ENCODE measurements at places on chromosomes 3 and 15.

- DNase-seq: no peak
Measured at GRCh38 chr3:134598763-134599545, 51.9 kb downstream of the KY start.

DNA sequence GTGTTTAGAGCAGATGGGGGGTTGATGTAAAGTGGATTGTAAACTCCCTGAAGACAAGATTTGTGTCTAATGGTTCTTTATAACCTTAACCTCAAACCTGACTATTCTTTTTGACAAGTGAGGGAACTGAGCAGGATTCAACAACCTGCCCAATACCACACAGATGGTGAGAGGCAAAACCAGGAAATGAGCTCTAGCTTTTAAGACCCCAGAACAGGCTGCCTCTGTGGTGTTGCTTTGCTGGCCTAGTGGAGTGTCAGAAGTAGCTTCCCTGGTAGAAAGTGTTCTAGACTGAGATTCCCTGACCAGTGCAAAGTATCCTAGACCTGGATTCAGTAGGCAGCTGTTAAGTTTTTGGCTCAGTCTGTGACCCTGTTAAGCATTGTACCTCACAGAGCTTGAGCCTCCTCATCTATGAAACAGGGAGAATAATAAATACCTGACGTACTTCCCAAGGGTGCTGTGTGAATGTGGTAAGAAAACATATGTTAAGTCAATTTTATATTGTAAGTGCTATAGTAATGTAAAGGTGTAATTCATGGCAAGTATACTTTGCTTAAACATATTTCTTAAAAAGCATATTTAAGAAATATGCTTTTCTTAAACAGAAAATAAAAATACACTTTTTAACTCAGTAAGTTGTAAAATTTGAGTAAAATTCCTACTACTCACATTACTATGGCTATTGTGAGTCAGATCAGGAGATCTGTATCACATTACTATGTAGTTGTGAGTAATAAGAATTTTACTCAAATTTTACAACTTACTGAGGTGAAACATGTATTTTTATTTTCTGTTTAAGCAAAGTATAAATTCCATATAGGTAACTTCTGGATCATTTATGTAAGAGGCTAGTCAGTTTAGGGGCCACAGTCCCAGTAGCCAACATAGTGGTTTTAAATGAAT, 8.8 kb downstream of the GPR87 start:
- DNase-seq: no peak

GRCh38 chr3:129598000-129598381, 8.5 kb downstream of the PLXND1 start:
- DNase-seq: no peak

- no peak for DNase-seq
Measured at GRCh38 chr3:56867671-56868070, 65.9 kb upstream of the ARHGEF3 start.

DNA sequence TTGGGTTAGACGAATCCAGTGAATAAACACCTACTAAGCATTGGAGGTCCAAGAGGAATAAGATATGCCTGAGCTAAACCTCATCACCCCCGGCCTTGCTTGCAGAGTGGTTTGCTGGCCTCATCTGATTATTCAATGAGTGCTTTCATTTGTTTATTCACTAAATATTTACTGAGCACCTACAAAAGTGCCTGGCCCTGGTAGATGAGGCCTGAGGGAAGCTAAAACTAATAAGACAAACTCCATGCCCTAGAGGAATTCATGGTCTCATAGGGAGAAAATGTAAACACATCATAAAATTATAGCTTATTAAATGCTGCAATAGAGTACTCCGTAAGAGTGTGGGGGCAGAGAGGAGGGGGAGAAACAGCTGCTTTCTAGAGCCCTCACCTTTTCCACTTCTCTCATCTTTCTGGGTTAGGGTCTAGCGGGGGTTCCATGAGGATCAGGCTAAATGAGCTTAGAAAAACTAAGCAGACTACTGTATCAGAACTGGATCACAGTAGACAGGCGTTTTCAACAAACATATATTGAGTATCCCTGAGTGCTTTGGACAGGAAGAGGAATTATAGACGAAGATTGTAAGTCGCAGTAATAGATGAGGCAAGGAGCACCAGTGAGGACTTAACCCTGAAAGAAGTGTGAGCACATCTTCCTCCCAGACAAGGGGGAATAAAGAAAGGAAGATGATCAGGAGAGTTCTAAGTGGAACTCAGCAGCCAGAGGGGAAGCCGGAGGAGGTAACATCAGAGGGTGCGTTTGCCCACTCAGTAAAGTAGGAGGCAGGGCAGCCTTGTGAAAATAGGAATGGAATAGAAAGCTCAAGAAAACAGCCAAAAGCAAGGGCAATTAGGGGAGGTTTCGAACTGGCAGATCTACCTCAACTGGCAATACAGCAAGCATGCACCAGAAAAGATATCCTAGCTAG, 31.5 kb upstream of the LAMP3 start:
- no peak for DNase-seq

DNA sequence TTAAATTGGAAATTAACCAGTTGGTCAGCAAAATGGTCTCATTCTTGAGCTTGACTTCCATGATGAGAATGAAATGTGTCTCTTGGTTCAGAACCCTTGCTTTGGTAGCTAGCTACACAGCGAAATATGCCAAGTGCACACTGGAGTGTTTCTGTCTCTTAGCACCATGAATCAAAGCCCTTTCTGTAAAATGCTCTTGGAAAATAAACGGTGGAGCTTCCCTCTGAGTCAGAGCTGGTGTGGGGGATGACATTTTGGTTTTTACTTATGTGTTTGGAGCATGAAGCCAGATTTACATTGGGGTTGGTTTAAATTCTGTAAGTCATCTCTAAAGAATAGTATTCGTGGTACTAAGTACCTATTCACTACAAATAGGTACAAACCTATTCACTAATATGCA, 85.1 kb upstream of the NANOGP8 start:
- DNase-seq: no peak

DNA sequence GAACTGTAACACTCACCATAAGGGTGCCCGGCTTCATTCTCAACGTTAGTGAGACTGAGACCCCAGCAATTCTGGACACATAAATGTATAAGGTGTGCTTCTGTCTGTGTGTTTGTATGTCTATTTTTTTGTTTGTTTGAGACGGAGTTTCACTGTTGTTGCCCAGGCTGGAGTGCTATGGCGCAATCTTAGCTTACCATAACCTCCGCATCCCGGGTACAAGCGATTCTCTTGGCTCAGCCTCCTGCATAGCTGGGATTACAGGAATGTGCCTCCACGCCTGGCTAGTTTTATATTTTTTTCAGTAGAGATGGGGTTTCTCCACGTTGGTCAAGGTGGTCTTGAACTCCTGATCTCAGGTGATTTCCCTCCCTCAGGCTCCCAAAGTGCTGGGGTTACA, 43.3 kb upstream of the C2CD4B start:
- no peak for DNase-seq

DNA sequence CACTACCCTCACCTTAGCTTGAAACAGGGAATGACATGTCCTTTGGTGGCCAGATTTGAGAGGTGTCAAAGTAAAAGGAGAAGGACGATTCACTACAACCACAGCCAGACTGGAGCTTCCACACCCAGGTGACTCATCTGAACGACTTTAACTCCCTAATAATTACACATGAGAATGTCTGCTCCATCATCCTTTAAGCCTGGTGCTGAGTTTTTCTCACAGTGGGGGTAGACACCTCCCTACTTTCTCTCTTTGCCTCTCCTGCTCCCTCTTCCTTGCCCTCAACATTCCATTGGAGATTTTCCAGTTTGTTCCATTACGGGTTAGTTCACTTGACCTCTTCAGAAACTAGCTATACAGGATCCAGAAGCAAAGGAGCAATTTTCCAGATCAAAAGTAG, 154.3 kb upstream of the BHLHE40 start:
- DNase-seq: no peak

DNA sequence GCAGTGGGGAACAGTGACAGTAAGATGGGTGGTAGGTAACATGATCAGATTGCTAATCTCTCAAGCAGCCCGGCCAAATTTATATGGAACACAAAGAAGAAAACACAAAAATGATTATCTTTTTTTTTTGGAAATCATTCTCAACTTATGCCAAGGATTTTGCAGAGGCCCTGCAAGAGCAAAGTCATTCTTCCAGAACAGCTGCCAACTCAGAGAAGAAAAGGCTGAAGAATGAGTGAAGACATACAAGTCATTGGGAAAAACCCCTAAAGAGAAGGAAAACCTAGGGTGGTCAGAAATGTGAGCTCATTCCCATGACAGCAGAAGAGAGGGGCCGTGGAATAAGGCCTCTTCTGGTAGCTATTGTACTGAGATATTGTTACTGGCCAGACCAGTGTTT, 246.7 kb downstream of the SHOX2 start:
- no peak for DNase-seq

- no peak for DNase-seq
Measured at GRCh38 chr3:169953462-169954141, 13.0 kb upstream of the SEC62 start.

DNA sequence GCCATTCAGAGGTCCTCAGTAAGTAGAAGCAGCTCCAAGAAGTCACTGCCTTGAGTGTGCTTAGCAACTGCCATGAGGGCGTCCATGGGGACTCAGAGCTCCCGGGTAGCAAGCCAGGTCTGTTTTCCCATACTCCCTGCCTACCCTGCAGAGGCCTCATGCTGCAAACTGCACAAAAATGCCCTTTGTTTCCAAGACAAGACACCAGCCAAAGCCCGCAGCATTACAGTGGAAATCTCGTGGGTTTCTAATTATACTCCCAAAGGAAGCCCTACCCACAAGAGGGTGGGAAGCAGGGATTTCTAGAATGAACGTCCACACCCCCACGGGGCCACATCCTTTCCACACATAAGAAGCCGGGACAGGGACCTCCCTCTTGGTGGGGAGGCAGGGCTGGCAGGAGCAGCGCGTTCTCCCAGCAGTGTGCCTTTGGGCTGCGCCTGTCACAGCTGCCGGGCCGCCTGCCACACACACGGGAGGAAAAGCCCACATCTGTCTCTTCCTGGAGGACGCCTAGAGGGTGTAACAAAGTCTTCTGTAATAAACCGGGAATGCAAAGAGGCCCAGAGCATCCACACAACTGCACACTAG, 31.1 kb downstream of the FAM174B start:
- no peak for DNase-seq

- DNase-seq: no peak
Measured at GRCh38 chr3:160213191-160213590, 12.0 kb upstream of the C3orf80 start.

GRCh38 chr3:181561139-181562031, 150.3 kb upstream of the SOX2 start:
- no peak for DNase-seq

DNA sequence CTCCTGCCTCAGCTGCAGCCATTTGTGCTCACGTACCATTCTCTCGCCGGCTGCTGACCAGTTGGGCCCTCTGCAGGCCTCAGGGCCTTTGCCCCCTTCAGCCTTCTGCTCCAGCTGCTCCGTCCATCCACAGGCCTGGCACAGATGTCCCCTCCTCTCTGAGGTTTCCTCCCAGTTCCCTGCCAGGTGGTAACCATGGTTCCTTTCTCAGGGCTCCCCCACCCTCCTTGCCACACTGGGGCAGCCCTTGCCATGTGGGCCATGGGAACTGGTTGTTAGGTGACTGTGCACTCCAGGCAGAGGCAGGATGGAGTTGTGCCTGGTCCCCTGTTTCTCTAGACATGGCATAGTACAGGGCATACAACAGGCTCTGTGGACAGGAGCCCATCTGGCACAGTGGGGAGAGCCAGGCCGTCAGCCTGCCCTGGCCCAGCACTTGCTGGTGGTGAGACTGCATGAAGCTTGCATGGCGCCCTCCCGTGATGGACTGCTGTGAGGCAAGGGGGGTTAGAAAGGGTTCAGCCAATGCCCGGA, 148.9 kb downstream of the DNAJB8 start:
- peak; percentile 52 for DNase-seq

DNA sequence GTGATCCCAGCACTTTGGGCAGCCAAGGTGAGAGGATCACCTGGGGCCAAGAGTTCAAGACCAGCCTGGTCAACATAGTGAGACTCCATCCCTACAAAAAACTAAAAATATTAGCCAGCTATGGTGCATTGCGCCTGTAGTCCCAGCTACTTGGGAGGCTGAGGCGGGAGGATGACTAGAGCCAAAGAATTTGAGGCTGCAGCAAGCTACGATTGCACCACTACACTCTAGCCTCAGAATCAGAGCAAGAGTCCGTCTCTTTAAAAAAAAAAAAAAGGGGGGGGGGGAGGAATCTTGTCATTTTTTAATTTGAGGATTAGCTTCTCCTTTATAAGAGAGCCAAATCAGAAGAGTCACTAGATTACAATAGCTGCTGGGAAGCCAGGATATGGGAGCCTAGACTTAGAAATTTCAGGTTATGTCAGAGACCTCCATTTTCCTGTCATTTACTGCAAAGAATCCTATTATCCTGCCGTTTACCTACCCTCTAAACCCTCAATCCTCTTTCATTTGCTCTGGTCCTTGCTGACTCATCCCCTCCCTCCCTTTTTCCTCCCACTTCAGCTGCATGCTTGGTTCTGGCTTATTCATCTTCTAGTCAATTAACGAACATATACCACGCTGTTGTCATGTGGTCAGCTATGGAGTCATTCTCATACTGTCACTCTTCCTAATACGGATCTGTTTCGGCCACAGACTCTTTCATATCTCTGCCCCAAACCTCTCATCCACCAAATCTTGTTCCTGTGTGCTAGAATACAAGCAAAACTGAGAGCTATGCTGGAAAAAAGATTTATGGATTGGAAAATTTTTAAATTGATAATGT, 83.8 kb upstream of the PPIB start:
- no peak for DNase-seq

DNA sequence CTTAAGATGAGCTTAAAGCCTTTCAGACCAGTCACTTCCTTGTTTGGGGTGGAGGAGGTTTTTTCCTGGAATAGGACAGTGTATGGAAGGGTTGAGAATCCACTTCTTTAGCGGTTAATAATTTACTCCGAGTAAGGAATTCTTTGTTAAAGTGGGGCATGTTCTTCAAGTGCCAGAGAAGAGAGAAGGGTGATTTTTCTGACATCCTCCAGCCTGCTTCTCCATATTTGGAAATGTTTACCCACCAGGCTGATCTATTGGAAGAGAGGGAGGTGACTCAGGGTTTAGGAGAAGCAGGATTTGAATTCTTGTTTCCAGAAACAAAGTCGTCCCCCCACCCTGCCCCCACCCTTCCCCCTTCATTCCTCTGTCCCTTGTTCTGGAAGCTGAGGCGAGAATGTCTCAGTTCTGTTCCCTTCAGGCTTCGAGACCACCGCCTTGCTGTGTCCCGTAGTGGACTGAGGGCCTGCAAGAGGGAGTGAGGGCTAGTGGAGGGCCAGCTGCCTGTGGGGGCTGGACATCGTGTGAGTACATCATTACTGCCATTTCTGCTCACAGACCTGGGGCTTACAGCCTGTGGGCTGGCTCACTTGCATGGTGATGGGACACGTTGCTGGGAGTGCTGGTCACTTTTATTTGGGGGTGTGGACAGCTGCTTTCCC, 58.5 kb downstream of the LPP start:
- peak; percentile 87 for DNase-seq

GRCh38 chr15:96549136-96549535, 218.6 kb downstream of the NR2F2 start:
- DNase-seq: no peak
